Femur (tissue), 1 donor: ENCODE measurements at places on chromosomes 7 and 10.

- no peak for DNase-seq
These were observed 115.3 kb upstream of the WDR11 start for GRCh38 chr10:120735773-120736371.

GRCh38 chr7:120723465-120724385 is 134.2 kb downstream of the TSPAN12 start:
- no peak for DNase-seq

DNA sequence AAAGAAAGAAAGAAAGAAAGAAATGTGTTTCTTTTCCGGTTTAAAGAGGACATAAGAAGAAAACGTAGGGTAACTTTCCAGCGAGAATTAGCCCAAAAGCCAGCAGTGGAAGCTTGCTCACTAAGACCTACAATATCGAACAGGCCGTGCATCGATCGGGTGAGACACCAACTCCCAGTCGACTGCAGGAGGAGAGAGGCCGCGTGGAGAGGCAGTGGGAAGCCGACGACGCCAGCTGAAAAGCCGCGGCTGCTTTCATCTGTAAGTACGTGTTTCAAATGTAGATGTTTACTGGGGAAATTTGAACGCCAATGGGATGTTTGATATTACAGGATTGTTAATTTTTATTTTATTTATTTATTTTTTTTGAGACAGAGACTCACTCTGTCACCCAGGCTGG is 28.6 kb upstream of the GIMAP8 start:
- DNase-seq: no peak

GRCh38 chr10:110200503-110200902 is 6.9 kb upstream of the MXI1 start:
- DNase-seq: no peak

- DNase-seq: no peak
These were observed 2.3 kb upstream of the SMIM30 start for GRCh38 chr7:113120647-113121046.

GRCh38 chr10:53579773-53580172 is 807.2 kb upstream of the MBL2 start:
- DNase-seq: no peak

DNA sequence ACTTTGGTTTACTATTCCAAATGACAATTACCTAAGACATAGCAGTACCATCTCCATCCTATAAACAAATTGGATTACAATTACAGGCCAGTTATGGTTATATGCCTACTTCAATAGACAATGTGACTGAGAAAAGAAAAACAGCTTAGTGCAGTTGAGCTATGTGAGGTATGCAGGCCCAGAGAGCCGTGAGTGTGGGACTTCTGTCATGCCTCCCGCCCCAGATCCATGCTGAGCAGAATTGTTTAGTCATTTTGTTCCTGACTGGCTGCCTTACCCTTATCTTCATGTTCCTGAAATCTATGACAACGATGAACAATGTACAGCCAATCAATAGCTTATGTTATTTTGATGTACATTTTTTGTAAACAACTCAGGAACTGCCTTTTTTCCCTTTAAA is 21.7 kb downstream of the LARP4B start:
- no peak for DNase-seq

DNA sequence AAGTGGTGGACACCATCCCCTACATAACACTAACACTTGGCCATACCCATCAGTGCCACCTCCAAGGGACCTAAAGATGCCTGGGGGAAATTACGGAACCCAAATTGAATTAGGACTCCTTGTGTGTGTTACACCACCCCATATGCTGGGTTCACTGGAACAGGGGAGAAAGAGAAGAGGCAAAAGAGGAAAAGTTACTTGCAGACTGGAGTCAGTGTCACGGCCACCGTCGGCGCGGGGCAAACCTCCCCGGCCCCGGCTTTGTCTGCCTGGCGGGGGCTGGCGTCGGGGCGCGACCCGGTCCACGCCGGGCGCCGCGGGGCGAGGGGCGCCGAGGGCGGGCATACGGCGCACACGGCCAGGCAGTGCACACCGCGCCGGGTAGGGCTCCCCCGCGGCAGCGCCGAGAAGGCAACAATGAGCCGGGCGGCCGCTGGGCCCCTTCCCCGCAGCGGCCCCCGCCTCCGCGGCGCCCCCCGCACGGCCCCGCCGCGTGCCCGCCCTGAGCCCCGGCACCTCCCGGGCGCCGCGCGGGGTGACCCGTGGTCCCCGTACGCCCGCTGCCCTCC is 171.1 kb downstream of the FAM107B start:
- no peak for DNase-seq

GRCh38 chr10:59376846-59377245 is 14.5 kb upstream of the FAM13C start:
- no peak for DNase-seq

DNA sequence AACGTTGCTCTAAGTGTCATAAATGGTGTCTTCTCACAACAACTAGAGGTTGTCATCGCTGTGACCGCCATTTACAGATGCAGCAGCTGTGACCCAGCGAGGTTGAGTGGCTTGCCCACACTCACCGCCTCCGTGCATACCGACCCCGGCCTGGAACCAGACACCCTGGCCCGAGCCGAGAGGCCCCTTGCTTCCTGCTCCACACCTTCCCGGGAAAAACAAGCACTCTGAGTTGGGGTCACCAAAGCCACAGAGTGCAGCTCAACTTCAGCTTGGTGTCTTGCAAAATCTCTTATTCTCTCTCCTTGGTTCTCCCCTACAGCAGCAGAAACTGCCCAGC is 115.7 kb upstream of the PPP2R2D start:
- DNase-seq: no peak

- no peak for DNase-seq
These were observed 27.7 kb downstream of the ALDH18A1 start for GRCh38 chr10:95628786-95629185.

GRCh38 chr7:106749165-106749564 is 88.2 kb upstream of the CCDC71L start:
- no peak for DNase-seq

GRCh38 chr7:151660141-151660540 is 140.4 kb upstream of the RHEB start:
- no peak for DNase-seq

DNA sequence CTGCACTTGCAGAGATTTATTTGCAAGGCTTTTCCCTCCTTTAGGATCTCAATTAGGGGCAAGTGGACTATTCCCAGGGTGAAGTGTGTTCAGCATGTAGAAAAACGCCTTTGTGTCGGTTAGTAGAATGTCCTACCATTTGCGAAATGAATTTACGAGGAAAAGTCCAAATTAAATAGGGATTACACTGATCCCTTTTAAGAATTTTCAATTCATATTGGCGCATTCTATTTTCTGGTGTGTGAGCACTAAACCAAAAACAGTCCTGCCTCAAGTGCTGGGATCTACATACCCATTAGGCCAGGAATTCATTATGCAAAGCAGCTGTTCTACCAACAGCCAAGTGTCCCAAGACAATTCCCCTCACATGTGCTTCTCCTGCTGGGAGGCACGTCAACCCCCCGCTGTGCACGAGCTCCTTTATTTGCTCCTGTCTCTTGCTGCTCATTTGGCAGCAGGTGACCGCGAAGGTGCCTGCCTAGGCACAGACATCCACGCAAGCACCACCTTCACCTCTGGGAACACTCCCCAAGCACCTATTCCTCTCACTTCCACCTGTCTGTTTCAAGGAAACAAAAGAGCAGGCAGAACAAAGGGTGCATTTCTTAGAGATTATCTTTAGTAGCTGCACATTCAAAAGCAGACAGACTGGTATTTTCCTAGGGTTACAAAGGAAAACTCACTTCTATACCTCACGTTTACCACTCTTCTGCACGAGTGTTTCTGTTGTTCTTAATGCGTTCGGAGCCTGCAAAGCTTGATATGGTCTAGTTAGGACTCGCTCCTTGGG is 134.6 kb upstream of the FGFR2 start:
- no peak for DNase-seq

DNA sequence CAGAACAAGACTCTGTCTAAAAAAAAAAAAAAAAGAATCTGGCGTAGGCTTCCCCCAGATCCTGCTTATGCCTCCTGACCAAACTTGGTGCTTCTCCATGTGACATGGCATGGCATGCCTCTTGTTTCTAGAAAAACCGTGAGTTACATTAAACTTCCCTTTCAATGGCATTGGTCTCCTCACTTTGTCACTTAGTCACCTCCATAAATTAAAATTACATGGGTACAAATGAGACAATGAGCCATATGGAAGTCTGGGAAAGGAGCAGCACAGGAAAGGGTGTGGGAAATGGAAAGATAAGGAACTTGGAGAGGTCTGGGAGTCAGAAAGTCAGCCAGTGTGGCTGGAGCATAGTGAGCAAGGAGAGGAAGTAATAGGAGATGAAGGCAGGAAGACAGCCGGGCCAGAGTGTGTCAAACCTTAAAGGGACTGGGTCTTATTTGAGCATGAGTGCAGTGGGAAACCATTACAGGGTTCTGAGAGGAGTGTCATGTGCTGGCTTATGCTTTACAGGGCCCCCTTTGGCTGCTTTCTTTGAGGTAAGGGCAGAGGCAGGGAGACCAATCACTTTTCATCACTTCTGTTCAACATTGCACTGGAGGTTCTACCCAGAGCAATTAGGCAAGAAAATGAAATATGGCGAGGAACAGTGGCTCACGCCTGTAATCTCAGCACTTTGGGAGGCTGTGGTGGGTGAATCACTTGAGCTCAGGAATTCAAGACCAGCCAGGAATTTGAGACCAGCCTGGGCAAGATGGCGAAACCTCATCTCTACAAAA is 21.3 kb upstream of the ZMIZ2 start:
- no peak for DNase-seq

DNA sequence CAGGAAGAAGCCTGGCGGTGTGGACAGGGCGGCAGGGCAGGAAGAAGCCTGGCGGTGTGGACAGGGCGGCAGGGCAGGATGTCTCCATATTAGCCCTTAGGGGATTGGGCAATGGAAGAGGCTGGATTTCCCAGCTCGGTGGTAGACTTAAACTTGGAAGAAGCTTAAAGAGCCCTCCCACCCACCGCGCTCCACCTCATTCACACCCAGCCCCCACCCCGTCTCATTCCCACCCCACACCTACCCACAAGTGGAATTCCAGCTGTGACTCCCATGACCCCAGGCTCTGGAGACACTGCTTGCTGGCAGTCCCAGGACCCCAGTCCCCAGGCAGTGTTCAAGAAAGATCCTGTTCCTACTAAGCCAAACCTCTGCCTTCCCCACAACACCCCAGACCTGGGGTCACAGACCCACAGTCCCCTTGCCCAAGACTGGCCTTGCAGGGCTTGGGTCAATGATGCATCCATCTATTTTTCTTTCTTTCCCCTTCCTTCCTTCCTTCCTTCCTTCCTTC is 34.0 kb downstream of the SPDYE6 start:
- DNase-seq: no peak

- no peak for DNase-seq
These were observed 102.5 kb downstream of the CD36 start for GRCh38 chr7:80740778-80741545.

GRCh38 chr7:92653136-92653535 is 62.9 kb upstream of the FAM133B start:
- DNase-seq: no peak

- peak; percentile 33 for DNase-seq
These were observed 51.7 kb downstream of the ADRA2A start for GRCh38 chr10:111128331-111129180.

GRCh38 chr7:18086165-18087025 is 58.7 kb upstream of the PRPS1L1 start:
- peak; percentile 69 for DNase-seq

- no peak for DNase-seq
These were observed 247.0 kb downstream of the SNX10 start for GRCh38 chr7:26538689-26539088.

DNA sequence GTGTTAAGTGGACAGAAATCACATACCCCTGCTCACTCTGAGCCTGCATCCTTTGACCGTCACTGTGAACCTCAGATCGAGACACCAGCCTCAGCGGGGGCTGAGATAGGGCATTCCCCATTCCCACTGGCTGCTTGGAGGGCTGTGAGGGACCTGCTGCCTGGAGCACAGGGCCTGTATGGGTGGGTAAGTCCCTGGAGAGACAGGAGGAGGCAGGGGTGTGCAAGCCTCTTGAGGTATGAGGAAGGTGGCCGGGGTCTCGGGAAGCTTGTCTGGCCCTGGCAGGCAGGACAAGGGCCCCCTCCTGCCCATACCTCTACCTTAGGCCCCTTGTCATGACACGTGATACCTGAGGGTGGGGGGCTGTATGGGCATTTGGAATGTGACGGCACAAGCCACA is 187.4 kb downstream of the MGMT start:
- DNase-seq: no peak

DNA sequence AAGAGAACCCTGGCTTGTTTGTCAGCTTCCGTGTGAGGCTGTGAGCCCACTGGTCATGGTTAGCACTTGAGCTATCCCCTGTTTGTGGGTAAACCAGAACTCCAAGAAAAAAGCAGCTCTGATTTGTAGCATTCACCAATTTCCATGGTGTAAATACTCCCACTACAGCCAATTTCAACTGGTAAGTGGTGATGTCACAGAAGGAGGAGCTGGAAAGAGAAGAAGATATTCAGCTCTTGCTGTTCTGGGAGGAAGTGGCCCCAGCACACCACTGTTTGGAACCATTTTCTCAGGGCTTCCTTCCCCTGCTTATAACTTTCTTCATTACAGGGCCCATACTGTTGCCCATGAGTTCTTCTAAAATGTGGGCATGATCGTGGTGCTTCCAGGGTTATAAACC is 500.1 kb upstream of the ZMIZ1 start:
- no peak for DNase-seq

DNA sequence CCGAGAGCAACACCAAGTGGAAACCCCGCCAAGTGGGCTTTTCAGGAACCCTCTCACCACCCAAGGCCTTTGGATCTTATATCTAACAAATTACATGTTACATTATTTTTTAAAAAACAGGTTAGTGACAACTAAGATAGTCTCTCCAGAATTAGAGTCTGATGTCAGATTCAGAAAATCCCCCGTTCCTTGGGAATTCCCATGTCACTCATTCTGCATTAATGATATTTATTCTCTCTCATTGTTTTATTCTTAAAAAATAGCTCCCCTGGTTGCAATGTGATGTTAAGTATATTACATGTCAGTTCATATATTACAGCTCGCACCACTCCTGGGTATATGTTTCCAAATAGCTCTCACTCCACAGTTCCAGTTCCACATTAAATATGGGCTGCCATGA is 81.8 kb downstream of the WNT2 start:
- no peak for DNase-seq

GRCh38 chr7:148503900-148504487 is 86.6 kb upstream of the C7orf33 start:
- no peak for DNase-seq

- DNase-seq: peak; percentile 20
These were observed 589 bp upstream of the RAPGEF5 start for GRCh38 chr7:22357311-22358175.

DNA sequence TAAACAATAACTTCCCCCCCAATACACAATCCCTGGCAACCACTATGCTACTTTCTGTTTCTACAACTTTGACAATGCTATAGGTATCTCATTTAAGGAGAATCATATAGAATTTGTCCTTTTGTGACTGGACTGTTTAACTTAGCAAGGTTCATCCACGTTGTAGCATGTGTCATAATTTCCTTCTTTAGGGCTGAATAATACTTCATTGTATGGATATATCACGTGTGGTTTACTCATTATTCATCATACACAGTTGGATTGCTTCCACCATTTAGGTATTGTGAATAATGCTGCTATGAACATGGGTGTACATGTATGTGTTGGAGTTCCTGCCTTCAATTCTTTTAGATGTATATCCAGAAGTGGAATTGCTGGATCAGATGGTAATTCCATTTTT is 111.0 kb downstream of the LMBR1 start:
- no peak for DNase-seq
